Activated CD8-positive, alpha-beta memory T cell treated with anti-CD3 and anti-CD28 coated beads, Interleukin-2, amount 10 ng/mL, durations not matched to agents 7 days and 5 days (primary cell): ENCODE measurements at places on chromosomes 13 and 19. TPM values are rescaled to one million over a fixed set of nuclear protein-coding genes. Genes with fewer than 3 reads are reported as not detected.
A peak's percentile ranks its signal among the peaks of the same experiment; 100 is the strongest.

DNA sequence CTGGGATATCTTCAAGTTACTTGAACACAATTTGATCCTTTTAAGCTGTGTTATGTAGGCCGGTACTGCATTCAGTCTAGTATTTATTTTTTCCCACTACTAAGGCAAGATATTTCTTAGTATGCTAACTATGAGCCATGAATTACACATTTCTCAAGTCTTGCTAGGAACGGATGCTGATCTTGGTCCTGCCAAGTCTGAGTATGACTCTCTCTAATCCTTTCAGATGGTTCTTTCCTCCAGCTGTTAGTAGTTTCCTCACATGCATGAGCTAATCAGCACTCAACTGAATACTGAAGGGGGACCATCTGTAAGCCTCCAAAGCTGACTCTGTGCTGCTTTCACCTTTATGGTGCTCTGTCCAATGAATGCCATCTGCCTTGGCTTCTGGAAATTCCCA, 460.3 kb downstream of the KCTD12 start:
- DNase-seq = no peak

- DNase-seq = peak; percentile 52
Observed at GRCh38 chr13:40306817-40307216, 359.6 kb downstream of the FOXO1 start.

Gene ZNF497
- total RNA-seq = 0.91 TPM

Gene KCNN1
- total RNA-seq = not detected

Gene ZNF490
- 14.0 TPM for total RNA-seq

- no peak for DNase-seq
Observed at GRCh38 chr19:46133101-46133627, 8.7 kb upstream of the IGFL3 start.

Gene LENG1
- 8.0 TPM for total RNA-seq

- no peak for DNase-seq
Observed at GRCh38 chr13:50914848-50915247, 5.3 kb downstream of the RNASEH2B start.
